H54 (cell line): ENCODE measurements at places on chromosomes 6 and 20.

DNA sequence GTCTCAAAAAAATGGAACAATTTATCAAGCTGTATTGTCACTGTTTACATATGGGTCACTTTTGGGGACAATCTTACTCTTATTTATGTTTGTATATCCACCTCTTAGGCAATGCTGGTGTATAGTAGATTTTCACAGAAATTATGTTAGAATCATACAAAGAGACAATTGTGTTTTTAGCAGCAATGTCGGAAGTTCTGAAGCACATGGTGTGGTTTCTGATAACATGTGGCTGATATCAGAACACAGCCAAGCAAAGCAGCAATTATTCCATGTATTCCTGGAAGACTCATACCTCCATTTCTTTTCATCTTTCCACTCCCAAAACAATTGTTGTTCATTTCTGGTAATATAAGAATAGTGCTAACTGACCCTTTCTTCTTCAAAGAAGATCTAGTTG is 17.5 kb upstream of the LOC128125822 start:
- no peak for DNase-seq

GRCh38 chr6:167866642-167867041 is 39.9 kb downstream of the AFDN start:
- DNase-seq: no peak

GRCh38 chr20:63532449-63532971 is 4.7 kb downstream of the PTK6 start:
- DNase-seq: no peak

- no peak for DNase-seq
Measured at GRCh38 chr6:12363651-12364381, 73.7 kb downstream of the EDN1 start.

- no peak for DNase-seq
Measured at GRCh38 chr6:111239461-111239860, 152.2 kb downstream of the SLC16A10 start.

- no peak for DNase-seq
Measured at GRCh38 chr6:116564921-116565872, 6.1 kb upstream of the RWDD1 start.

GRCh38 chr6:158058171-158058651 is 76.5 kb downstream of the SYNJ2 start:
- no peak for DNase-seq
